NCI-H2107 (cell line): ENCODE measurements at places on chromosomes 11 and 22.

DNA sequence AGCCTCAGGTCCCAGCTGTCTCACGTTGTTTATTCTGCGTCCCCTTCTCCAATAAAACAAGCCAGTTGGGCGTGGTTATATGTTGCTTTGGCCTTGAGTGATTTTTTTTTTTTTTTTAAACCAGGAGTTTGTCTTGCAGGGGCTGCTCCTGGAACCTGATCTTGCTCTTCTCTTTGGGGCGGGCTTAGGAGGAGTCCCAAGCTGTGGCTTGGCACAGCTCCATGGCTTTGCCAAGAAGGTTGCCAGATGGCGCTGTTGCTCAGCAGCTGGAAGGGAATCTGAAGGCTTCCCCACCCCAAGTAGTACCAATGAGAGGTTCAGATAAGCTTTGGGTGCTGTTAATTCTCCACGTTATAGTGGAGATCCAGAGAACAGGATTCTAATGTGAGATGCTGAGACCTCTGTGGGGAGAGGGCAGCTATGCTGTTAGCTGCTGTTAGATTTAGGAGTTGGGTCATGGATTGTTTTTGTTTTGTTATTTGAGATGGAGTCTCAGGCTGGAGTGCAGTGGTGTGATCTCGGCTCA is 2.0 kb upstream of the FERMT3 start:
- DNase-seq = peak; percentile 92

- no peak for DNase-seq
Measured at GRCh38 chr11:134405841-134406240, 6.2 kb downstream of the B3GAT1 start.

GRCh38 chr11:96199563-96200025 is 143.4 kb downstream of the MAML2 start:
- DNase-seq = no peak

GRCh38 chr11:36333897-36334296 is 37.8 kb downstream of the PRR5L start:
- no peak for DNase-seq

DNA sequence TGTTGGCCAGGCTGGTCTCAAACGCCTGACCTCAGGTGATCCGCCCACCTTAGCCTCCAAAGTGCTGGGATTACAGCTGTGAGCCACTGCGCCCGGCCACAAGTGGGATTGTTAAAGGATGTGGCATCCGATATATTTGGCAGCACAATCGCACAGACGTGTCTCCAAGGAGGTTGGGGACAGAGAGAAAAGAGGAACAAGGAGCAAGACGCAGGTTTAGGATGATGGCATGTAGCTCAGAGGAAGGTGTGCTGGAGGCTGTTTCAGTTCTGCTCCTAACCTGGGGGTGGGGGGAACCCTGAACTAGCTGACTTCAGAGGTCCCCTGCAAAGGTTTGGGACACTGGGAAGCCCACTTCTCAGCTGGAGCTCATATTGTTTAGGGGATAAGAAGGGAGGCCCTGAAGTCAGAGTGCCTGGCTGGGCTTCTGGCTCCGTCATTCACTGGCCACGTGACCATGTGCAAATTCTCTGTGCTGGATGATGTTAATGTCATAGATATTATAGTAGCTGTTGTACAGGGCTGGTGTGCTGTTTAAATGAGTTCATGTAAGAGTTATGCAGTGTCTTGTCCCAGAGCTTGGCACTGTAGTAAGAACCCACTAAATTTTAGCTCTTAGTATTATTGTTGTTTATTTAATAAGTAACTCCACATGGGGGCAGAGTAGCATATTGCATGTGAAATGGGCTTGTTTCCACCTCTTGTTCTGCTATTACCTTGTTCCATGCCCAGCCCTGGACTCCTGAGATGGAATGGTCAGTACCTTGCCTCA is 129.7 kb downstream of the ST3GAL4 start:
- no peak for DNase-seq

- no peak for DNase-seq
Measured at GRCh38 chr11:31303644-31304180, 65.8 kb downstream of the DCDC1 start.

DNA sequence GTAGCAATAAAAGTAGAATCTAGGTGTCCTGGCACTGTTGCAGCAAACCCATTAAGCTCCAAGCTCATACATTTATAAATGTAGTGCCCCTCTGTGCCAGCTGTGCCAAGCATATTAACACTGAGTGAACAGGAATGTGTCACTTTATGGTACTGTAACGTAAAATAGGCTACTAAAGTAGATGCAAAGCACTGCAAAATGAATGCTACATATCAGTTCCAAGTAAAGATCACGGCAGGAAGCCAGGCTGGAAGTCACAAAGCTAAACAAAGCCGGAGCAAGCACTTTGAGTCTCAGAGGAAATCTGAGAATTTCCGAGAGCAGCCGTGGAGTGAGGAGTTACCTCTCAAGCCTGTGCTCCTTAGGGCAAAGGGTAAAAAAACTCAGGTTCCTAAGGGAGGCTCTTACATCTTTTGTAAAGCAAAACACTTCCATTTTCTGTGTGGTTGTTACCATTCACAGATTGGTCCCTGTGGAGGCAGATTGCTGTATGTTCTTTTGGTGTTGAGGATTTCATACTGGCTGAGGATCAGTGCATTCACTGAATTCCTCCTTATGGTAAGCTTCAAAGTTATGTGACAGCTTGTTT is 85.7 kb downstream of the WNT11 start:
- no peak for DNase-seq

- no peak for DNase-seq
Measured at GRCh38 chr11:134659882-134660281, 247.8 kb upstream of the B3GAT1 start.

GRCh38 chr11:129427376-129427775 is 51.7 kb downstream of the BARX2 start:
- no peak for DNase-seq

DNA sequence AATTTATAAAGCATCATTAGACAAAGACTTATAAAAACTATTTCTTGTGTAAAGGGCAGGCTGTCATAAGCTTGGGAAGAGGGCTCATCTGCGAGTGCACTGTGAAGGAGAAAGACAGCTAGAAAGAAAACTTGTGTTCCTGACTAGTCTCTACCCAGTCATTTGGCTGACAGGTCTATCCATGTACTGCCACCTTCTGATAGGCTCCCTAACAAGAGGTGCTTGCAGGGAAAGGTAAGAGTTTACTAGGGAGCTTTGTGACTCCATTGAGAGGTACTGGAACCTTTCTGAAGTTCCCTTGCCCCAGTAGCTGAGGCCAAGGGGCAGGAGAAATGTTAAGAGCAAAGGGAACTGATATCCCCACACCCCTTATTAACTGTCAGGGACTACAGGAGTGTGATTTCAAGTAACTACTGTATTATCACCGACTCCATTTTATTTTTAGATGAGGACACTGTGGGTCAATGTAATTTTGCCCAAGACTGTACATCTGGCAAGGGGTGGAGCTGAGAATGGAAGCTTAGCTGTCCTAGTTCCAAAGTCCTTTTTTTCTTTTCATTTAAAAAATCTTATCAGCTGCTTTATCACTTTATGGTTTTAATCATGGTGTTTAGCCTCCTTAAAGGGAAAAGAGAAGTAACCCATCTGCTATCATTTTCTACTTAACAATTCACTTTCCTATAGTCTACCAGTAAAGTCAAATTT is 129.4 kb downstream of the ARHGAP20 start:
- no peak for DNase-seq

DNA sequence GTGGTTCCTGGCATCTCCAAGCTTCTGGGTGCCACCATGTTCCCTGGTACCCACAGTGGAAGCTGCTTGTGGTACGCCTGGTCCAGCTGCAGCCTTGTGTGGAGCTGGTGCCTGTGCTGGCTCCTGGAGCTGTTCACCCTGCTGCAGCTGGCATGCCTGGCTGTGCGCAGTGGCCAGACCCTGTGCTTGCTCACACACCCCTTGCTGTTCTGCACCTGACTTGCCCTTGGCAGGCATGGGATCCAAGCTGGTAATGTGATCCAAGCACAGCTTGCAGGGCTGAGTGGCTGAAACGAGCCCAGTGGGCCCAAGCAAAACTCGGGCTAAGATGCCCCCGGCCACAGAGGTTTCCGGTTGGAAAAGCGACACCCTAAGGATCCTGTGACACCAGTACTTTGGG is 104.7 kb upstream of the CLMP start:
- DNase-seq = no peak

- DNase-seq = no peak
Measured at GRCh38 chr22:46896166-46896565, 133.7 kb downstream of the TBC1D22A start.
